Stimulated activated CD8-positive, alpha-beta memory T cell treated with anti-CD3 and anti-CD28 coated beads, Interleukin-7, amount 100 ng/mL, for 1 hour (primary cell): ENCODE measurements at places on chromosomes 16 and 17.
A peak's percentile ranks its signal among the peaks of the same experiment; 100 is the strongest.

- DNase-seq: no peak
Measured at GRCh38 chr16:54933281-54934011, 2.8 kb downstream of the IRX5 start.

- DNase-seq: no peak
Measured at GRCh38 chr16:28609631-28610594, at the start of gene SULT1A1. SULT1A1 (minus strand) TSS chr16:28610044; CDS start chr16:28608855, 1,189 bp downstream.

DNA sequence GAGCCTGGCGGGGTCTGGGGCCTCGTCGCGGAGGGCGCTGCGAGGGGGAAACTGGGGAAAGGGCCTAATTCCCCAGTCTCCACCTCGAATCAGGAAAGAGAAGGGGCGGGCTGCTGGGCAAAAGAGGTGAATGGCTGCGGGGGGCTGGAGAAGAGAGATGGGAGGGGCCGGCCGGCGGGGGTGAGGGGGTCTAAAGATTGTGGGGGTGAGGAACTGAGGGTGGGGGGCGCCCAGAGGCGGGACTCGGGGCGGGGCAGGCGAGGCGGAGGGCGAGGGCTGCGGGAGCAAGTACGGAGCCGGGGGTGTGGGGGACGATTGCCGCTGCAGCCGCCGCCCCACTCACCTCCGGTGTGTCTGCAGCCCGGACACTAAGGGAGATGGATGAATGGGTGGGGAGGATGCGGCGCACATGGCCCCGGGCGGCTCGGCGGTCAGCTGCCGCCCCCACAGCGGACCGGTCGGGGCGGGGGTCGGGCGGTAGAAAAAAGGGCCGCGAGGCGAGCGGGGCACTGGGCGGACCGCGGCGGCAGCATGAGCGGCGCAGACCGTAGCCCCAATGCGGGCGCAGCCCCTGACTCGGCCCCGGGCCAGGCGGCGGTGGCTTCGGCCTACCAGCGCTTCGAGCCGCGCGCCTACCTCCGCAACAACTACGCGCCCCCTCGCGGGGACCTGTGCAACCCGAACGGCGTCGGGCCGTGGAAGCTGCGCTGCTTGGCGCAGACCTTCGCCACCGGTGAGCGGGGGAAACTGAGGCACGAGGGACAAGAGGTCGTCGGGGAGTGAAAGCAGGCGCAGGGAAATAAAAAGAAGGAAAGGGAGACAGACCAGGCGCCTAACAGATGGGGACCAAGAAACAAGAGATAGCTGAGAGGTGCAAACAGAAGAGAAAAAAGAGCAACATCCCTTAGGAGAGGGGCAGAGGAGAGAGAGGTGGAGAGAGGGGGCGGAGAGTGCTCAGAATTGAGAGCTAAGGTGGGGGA, at the start of gene PNMT:
Gene PNMT (plus strand): TSS at position 509 of the 980 bp plus-strand sequence. CDS start 23 bp downstream, at position 532.
- DNase-seq: peak; percentile 50

DNA sequence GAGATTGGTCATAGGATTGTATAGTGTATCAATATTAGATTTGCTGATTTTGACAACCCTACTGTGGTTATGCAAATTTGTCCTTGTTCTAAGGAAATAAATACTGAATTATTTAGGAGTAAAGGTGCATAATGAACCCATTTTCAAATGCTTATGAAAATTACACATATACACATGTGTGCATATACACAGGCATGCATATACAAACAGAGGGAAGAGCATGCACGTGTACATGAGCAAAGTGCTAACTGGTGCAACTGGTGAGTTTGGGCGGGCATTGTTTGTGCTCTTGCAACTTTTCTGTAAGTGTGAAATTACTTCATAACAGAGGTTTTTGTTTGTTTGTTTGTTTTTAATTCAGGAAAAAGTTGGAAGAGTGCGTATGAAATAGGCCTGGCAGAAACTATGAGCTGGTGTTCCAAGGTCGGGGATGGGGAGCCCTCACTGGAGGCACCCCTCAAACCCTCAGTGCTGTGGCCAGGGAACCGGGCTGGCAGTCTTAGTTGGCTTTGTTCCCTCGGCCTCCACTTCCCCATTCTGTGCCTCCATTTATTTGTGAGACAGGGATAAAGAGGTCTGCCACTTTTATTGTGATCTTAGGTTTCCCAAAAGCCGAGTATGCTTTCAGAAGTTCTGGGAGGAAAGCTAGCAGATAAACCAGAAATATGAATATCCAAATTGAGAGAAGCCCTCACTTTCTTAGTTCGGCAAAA, 5.8 kb downstream of the DEXI start:
- no peak for DNase-seq

- no peak for DNase-seq
Measured at GRCh38 chr17:8580952-8581658, 49.4 kb downstream of the MYH10 start.

GRCh38 chr17:40373324-40373723, 8.8 kb upstream of the GJD3 start:
- DNase-seq: no peak

- DNase-seq: no peak
Measured at GRCh38 chr17:2102931-2103809, 48.3 kb downstream of the HIC1 start.

DNA sequence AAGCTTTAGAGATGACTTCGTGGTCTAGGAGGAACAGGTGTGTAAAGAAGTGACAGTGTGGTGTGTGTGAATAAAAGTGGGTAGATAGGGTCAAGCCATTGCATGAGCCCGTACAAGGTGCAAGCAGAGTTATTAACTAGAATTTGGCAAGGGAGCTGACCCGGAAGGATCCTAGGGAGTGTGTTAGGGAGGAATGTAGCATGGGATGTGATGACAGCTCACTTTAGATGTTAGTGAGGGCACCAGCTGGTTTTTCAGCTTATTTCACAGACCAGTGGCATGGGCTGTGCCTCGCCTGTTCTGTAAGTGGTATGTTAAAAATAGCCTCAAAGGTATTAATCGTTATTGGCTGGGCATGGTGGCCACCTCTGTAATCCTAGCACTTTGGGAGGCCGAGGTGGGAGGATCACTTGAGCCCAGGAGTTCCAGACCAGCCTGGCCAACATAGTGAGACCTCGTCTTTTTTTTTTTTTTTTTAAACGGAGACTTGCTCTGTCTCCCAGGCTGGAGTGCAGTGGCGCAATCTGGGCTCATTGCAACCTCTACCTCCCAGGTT, 8.3 kb downstream of the ANKRD40CL start:
- DNase-seq: no peak

DNA sequence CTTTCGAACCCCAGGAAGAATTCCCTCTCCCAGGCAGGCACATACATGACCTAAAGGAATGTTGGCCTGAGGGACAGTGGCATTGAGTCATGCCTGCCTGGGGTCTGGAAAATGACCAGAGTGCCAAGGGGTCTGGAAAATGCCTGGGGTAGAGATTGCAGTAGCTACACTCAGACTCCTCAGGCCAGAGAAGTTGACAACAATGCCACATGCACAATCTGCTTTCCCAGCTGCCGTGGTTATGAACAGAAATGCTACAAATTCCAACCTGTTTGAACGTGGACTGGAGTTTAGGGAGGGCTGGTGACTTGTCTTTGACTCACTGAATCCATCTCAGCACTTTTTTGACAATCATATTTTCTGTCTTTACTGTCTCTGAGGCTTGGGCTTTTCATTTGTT, 250.0 kb downstream of the ABCC12 start:
- DNase-seq: no peak

GRCh38 chr16:86398622-86399021, 111.7 kb upstream of the FOXF1 start:
- no peak for DNase-seq

- no peak for DNase-seq
Measured at GRCh38 chr17:74740641-74741387, 3.8 kb downstream of the RAB37 start.

DNA sequence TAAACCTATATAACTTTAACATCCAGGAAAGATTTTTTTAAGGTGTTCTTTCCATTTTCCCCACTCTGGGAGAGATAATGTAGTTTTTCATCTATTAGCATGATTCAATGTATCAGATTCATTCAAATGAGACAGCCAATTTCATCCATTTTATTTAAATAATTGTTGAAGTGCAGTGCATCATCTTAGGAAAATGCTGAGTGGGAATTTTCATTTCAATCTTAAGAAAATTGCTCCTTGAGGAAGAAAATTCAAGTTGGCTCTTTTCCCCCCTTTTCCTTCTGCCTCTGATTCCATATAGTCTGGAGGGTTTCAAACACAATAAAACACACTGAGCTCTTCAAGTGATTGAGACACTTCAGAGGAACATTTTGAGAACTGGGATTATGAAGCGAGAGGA, 3.4 kb upstream of the KCNJ16 start:
- DNase-seq: no peak

GRCh38 chr16:11170696-11171447, 85.1 kb downstream of the SOCS1 start:
- no peak for DNase-seq

DNA sequence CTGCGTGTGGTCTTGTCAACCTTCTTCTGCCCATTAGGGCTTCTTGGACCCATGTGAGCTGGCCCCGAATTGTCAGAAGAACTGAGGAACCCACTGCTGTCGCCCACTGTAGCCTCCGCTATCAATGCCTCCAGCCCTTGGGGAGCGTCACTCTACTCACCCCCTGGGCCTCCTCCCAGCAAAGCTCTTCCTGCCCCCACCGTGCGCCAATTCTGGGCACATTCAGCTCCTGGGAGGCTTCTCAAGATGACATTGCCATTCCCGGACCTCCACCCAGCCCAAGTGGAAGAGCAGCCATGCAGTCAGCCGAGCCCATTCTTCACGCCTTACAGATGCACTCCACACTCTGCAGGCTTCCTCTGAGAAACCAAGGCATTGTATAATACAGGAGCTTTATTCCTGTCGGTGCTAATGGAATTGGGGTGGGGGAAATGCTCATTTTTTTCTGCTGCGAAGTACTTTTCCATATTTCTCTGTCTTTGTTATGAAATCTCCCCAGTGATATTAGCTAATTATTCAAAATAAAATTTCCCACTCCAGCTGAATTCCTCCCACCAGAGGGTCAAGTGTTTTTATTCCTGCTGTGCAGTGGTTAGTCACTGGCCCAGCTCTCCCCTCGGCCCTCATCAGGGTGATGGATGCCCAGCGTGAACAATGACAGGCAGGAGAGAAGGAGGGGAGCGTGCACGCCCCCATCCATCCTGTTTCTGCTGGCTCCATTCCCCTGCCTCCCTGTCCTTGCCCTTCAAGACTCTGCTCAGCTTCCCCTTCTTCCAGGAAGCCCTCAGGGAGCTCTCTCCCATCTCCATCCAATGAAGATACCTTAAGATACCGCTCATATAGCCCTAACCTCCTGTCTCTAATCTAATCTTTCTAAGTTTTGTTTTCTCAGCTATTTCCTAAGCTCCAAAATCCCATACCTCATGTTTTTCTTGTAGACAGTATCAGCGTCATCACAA, 87.7 kb downstream of the C16orf95 start:
- DNase-seq: no peak

DNA sequence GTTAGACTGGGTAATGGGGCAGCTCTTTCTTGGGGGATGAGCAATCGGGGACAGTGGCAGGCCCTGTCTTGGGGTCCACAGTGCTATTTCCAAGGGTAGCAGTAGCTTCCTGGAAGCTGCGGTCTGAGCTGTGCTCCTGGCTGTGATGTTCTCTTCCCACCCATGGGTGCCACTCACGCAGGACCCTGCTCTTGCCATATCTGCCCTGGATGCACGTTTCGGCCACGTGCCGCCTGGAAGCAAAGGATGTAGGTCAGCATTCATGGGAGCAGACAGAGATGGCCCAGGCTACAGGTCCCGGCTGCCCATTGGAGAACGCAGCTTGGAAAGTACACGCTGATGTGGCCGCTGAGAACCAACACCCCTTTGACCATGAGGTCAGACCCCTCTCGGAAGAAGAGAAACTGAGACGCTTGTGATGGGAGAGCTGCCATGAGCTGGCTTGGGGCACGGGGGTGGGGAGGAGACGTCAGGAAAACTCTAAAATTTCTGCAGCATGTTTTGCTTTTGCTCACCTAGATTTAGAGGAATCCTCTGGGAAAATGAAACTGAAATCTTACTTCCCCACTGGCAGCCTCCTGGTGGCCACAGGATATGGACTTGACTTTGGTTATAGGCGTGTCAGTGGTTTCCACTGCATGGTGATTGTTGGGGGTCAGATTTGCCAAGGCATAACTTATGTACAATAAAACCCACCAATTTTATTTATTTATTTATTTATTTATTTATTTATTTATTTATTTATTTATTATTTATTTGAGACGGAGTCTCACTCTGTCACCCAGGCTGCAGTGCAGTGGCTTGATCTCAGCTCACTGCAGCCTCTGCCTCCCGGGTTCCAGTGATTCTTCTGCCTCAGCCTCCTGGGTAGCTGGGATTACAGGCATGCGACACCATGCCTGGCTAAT, 36.2 kb upstream of the IRF8 start:
- DNase-seq: no peak

- no peak for DNase-seq
Measured at GRCh38 chr16:23504076-23504452, 6.2 kb downstream of the GGA2 start.

DNA sequence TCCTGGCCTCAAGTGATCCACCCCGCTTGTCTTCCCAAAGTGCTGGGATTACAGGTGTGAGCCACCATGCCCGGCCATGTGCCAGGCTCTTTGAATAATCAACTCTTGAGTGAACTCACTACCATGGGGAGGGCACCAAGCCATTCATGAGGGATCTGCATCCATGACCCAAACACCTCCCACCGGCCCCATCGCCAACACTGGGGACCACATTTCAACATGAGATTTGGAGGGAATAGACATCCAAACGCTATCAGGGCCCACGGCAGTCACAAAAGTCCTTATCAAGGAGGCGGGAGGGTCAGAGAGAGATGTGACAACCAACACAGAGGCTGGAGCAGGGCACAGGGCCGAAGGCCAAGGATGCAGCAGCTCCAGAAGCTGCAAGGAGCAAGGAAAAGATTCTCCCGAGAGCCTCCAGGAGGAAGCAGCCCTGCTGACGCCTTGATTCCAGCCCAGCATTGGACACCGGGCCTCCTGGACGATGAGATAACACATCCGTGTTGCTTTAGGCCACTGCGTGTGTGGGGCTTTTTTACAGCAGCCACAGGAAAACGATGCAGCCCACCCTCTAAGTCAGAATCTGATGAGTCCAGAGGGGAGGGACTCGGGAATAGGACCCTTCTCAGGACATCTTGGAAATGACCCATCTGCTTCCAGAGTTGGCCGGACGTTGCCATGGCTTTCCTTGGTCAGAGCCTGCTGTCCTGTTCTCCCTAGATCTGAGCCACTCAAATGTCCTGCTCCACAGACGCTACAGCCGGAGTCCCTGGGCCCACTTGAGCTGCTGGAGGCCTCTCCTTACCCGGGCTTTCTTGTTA, 47.3 kb upstream of the CMIP start:
- no peak for DNase-seq

GRCh38 chr17:34886831-34887230, 74.4 kb downstream of the CCT6B start:
- DNase-seq: no peak

DNA sequence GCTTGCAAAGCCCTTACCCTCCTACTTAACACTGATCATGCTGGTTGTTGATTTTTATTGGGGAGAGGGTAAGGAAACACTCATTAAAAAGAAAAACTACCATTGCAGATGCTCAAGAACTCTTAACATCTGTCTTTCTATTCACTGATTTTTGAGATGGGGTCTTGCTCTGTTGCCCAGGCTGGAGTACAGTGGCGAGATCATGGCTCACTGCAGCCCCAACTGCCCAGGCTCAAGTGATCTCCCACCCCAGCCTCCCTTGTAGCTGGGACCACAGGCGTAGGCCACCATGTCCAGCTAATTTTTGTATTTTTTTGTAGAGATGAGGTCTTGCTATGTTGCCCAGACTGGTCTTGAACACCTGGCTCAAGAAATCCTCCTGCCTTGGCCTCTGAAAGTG, 14.5 kb downstream of the EMC8 start:
- no peak for DNase-seq

- no peak for DNase-seq
Measured at GRCh38 chr17:55727275-55727674, 4.6 kb upstream of the TMEM100 start.

- no peak for DNase-seq
Measured at GRCh38 chr17:59669411-59669810, 37.8 kb downstream of the PTRH2 start.
